ENCODE measurements at places on chromosomes 6 and 20.

DNA sequence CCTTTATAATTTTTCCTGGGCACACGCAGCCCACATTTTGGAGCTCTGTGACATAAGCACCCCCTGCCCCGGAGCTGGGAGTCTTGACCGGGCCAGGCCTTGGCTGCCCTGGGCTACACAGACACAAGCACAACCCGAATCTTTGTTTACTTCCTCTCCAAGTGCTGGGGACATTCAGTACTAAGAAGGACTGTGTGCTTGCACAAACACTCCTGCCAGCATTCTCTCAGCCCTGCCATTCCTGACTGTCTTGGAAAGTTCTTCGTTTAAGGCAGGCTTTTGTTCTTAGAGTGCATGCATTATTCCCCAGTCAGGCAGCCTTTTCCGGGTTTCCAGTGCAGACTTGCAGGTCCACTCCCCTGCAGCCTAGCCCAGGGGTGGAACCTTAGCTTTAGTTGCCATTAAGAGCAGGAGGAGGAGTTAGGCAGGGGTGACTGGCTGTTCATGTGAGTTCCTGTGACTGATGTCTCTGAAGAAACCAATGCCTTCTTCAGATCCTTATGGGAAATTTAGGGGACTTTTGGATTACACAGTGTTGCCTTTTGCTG is 28.6 kb downstream of the FOXO3 start:
- peak; percentile 54 for DNase-seq

DNA sequence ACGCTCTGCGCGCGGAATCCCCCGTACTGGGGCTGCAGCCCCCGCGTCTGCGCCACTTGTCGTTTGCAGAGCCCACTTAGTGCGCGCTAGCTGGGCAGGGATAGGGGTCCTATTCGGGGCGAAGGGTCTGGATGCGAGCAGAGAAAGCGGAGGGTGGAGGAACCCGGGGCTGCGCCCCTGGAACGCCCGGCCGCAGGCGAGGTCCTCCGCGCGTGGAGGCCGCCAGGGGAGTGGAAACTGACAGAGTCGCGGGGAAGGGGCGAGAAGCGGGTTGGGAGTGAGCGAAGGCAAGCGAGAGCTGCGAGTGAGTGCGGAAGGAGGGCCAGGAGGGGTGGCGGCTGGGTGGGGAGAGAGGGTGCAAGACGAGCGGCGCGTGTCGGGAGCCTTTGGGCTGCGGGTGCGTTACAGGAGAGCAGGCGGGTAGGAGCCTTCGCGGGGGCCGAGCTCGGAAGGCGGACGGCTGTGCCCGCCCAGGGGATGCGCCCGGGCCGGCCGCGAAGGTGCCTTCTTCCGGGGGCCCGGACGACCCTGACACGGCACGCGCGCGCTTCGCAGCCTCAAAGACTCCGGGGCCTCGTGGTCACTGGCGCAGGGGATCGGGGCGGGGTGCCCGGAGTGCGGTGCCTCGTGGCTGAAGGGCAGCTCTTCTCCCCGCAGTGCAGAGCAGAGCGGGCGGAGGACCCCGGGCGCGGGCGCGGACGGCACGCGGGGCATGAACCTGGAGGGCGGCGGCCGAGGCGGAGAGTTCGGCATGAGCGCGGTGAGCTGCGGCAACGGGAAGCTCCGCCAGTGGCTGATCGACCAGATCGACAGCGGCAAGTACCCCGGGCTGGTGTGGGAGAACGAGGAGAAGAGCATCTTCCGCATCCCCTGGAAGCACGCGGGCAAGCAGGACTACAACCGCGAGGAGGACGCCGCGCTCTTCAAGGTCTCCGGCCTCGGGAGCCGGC is 1.2 kb downstream of the IRF4 start:
- no peak for DNase-seq

GRCh38 chr6:116376149-116376548 is 5.4 kb downstream of the DSE start:
- no peak for DNase-seq

- DNase-seq = no peak
Measured at GRCh38 chr6:53581856-53582255, 37.0 kb upstream of the GCLC start.

GRCh38 chr20:48760403-48760983 is 67.3 kb downstream of the PREX1 start:
- peak; percentile 86 for DNase-seq

Data from NB4 (cell line).